ENCODE measurements at places on chromosomes 11 and 22.

DNA sequence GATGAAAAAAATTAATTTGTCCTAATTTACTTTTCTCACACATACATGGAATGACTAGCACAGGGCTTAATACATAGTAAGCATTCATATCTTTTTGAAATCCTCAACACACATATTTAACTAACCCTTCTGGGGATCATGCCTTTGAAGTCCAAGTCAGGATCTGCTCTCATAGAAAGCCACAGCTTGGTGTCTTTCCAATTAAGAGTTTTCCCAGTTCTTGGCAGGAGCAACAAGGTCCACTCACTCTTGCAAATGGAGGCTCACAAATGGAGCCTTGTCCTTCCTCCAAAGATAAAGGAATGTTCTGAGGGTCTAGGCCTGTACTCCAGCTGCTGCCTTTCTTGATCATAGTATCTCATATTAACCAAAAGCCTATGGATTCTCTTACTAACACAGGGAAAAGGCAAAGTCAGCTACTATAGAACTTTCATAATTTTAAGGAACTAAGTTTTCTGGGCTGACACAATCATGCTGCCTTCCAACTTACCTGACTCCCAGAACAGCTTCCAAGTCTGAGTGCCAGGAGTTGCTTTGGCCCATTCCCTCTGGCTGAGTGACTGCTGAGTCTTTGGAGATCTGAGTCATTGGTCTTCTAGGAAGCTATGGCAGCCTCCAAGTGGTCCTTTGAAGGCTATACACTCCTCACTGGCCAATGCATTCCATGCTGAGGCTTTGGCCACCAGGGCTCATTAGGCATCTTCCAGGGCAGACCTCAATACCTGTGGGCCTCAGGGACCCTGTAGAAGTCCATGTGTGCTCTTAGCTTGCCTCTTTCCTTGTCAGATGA, 25.8 kb upstream of the NUCB2 start:
- DNase-seq, result no peak

GRCh38 chr11:8023831-8024555, 36.9 kb downstream of the EIF3F start:
- DNase-seq, result no peak

DNA sequence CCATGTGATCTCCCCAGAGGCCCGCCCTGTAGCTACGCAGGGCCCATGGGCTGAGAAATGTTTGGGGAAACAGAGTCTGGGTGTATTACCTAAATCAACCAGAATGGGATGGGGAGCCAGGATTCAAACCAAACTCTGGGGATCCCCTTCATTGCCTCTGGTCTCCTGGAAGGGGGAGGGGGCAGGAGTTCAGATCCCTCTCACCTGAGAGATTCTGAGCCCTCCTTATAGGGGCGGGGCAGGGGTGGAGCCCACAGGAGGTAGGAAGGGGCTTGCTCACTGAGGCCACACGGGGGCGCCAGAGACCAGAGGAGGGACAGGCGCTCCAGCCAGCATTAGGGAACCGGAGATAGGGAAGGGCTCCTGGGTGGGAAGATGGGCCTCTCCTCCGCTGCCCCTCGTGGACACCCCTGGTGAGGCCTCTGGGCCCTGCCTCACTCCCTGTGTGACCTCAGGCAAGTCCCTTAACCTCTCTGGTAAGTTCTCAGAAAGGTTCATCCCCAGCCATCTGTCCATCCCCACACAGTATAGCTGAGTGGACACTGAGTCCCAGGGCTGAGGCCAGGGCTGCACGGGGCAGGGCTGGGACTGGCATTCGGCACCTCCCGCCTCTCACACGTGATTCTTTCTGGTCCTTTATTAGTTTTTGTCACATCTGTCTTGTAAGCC, 2.7 kb upstream of the CDC42BPG start:
- DNase-seq, result peak; percentile 93

DNA sequence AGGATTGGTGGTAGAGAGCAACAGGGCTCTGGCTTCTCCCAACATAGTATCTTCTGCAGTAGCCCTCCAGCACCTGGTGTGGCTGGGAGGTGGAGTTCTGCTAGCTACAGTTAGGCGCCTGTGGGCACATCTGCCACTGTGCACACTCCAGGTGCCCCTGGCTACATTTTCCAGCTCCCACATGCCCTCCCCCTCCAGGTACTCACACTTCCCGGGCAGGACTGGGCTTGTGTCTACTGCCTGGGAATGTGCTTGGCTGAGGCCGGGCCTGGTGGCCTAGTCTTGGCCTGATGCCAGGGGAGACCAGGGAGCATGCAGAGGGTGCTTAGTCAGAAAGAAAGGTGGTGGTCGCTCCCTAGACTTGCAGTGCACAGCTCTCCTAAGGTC, 15.8 kb downstream of the PHLDB1 start:
- no peak for DNase-seq

- DNase-seq, result no peak
These were observed 2.5 kb upstream of the LMO2 start for GRCh38 chr11:33894398-33894746.

GRCh38 chr11:110308071-110308470, 11.7 kb upstream of the RDX start:
- DNase-seq, result no peak

GRCh38 chr22:48887394-48888332, 940.0 kb downstream of the BRD1 start:
- DNase-seq, result no peak

DNA sequence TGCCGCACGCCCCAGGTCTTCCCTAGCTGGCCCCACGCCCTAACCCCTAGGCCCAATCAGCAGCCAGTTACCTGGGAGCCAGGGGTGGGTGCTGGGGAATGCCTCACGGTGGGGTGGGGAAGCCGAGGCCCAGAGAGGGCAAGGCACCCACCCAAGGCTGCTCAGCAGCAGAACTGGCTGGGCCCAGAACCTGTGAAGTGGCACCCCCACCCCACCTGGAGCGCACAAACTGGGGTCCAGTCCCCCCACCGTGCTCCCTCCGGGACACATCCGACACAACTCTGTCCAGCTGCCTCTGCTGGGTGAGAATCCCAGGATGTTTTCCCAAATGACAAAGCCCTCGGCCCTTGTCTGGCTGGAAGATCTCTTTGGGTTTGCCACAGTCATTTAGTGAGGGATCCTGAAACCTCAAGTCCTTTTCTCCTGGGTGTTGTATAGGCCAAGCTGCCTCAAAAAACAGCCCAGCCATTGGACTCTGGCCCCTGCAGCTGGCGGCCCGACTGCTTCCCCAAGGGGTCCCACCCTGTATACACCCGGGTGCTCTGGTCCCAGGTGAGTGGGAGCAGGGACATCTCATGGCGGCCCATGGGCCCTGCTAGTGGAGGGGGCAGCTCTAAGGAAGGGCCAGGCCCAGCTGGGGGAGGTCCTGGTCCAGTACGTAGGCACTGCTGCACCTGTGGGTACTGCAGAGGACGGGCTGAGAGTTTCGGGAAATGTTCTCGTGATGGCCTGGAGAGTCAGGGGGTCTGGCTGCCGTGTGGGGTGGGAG, 20.9 kb downstream of the TSSC4 start:
- DNase-seq, result no peak

DNA sequence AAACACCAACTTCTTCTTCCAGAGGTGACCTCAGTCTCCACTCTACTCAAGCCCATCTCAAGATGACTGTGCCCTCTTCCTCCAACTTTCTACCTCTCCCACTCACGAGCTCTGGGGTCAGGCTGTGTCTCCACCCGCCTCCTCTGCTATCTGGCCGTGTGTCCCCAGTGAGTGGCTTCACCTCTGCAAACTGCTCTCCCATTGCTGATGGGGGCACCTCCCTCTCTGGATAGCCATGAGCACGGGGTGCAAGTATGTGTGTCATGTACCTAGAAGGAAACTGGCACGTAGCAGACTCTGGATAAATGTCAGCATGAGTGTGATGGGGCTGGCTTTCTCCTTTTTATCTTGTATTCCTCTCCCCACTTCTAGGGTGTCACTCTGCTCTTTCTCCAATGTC, 18.3 kb upstream of the RAC2 start:
- DNase-seq, result no peak

DNA sequence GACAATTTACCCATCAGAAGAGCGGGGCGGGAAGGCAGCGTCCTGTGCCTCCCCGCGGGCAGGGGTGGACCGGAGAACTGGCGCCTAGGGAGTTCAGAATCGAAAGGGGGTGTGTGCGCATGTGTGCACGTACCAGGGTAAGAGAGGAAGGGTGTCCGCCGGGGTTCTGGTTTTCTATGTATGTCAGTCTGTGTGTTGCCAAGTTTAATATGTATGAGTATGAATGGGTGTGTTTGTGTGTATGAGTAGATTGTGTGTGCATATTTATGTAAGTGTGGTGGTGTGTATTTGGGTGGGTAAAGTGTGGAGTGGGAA, 2.0 kb downstream of the KCNC1 start:
- DNase-seq, result no peak

- DNase-seq, result no peak
These were observed 650 bp upstream of the POU2AF3 start for GRCh38 chr11:111297696-111298095.

DNA sequence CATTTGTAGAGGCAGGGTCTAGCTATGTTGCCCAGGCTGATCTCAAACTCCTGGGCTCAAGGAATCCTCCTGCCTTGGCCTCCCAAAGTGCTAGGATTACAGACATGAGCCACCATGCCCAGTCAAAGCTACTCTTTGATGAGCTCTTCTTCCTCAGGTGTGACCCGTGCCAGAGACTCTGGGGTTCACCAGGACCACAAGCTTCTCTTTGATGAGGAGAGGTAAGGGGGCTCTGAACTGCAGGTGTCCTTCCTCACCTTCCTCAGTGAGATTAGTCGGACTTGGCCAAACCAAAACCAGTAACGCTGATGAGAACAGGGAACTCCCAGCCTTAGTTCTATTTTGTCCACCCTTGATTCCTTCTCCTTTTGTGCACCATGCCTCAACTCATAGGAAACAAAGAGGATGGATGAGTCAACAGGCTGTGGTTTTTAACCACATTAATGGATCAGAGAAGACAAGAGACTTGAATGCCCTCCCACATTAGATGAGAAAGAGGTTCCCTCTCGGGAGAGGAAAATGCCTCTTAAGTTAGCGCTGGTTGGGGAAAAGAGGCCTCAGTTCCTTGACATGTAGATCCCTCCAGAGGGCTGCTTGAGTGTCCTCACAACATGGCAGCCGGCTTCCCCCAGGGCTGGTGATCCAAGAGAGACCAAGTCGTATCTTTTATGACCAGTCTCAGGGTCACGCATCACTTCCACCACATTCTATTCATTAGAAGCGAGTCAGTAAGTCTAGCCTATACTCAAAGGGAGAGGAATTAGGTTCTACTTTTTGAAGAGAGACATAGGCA, 25.7 kb upstream of the CTR9 start:
- peak; percentile 97 for DNase-seq

- peak; percentile 87 for DNase-seq
These were observed at the start of gene AMOTL1 for GRCh38 chr11:94767701-94768601. TSS of gene AMOTL1 (plus strand) at chr11:94768356. CDS start at chr11:94768512, 156 bp downstream.

GRCh38 chr11:126861796-126862459, 138.6 kb downstream of the KIRREL3 start:
- DNase-seq, result no peak

GRCh38 chr11:12158909-12159308, 48.5 kb downstream of the MICAL2 start:
- no peak for DNase-seq

- peak; percentile 41 for DNase-seq
These were observed 9.4 kb downstream of the TRIM29 start for GRCh38 chr11:120128392-120129119.

DNA sequence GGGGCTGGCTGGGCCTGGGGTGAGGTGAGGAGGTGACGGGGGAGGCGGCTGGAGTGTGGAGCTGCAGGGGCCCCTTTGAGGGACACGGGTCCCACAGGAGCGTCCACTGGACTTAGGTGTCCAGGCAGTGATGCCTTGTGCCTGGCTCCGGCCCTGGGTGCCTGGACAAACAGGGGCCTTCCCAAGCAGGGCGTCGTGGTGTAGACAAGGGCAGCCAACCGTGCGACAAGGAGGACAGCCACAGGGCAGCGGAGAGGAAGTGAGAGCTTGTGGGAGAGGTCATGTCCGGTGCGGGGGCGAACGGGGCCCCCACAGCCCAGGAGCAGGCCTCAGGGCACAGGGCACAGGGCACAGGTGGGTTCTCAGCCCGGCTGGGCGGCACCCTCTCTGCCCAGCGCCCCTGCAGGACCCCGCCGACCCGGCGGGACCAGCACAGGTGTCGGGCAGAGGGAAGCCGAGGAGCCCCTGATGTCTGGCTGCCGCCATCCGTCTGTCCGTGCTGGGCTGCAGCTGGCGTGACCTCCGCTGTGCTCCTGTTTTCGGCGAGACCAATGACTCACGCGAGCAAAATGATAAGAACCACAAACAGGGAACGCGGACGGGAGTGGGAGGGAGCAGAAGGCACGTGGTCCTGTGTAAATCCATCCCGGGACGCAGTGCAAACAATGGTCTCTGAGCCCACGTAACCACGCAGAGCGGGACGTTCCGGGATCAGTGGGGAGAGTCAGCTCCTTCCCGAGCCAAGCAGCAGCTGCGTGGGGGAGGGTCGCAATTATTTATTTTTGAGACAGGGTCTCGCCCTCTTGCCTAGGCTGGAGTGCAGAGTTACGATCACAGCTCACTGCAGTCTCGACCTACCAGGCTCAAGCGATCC, 49.1 kb upstream of the A4GALT start:
- peak; percentile 63 for DNase-seq

- no peak for DNase-seq
These were observed 126.0 kb downstream of the SWAP70 start for GRCh38 chr11:9789910-9790309.

DNA sequence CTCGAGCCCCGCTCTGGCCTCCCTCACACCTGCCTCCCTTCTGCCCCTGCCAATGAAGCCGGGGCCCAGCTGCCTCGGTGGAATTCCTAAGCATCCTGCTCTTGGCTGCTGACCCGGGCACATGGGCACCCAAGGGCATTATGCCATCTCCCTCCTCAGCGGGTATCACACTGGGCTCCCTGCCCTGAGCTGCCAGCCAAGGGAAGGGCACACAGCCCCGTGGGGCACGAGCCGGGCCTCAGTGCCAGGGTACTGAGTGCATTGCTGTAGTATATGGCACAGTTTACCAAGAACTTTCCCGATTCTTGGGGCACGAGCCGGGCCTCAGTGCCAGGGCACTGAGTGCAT, 43.8 kb upstream of the JAM3 start:
- no peak for DNase-seq

DNA sequence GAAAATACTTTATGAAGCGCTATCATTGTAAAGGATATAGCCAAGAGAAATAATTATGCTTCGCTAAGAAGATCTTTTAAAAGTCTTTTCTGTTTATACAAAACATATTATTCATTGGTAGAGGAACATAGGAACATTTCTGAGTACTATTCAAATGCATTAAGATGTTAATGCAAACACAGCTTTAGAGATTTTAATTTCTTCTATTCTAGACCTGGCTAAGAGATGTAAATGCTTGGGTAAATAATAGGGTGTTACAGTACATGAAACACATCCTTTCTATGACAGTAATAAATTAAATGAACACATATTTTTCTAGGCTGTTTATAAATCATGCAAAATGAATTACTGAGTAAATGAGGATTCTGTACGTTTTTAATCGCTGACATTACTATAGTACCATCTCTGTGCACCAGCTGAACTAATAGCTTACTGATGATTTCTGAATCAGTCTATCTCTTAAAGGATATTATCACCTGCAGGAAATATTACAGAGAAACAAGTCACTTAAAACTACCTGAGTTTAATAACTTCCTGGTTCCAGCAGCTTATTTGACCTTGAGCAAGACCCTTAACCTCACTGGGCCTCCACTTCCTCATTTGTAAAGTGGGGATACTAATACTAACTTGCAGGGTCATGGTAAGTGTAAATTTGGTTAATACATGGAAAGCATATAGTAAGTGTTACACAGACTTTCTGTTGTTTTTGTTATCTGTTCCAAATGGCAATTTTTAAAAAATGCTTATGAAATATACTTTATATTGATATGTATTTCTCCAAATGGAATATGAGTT, 344.9 kb downstream of the DYNC2H1 start:
- peak; percentile 37 for DNase-seq

GRCh38 chr11:26820739-26821138, 98.9 kb upstream of the SLC5A12 start:
- DNase-seq, result no peak
